ENCODE measurements at places on chromosomes 3 and 15. TPM values are rescaled to one million over a fixed set of nuclear protein-coding genes. Genes with fewer than 3 reads are reported as not detected.

The SLC38A3 gene
- 4.2 TPM for polyA plus RNA-seq

The STRIT1 gene
- polyA plus RNA-seq = not detected

The STARD5 gene
- polyA plus RNA-seq = not detected

The TICRR gene
- not detected for polyA plus RNA-seq

The SLC28A2 gene
- polyA plus RNA-seq = not detected

The LCTL gene
- not detected for polyA plus RNA-seq

The KNG1 gene
- not detected for polyA plus RNA-seq

The MOBP gene
- polyA plus RNA-seq = 2.7 TPM

The ISL2 gene
- not detected for polyA plus RNA-seq

The MST1R gene
- not detected for polyA plus RNA-seq

The MYZAP gene
- polyA plus RNA-seq = 3.5 TPM

The SLC24A5 gene
- 0.47 TPM for polyA plus RNA-seq

The PRICKLE2 gene
- polyA plus RNA-seq = 29.2 TPM

The HCLS1 gene
- polyA plus RNA-seq = not detected

The SLC2A2 gene
- 0.09 TPM for polyA plus RNA-seq

The ACAP2 gene
- 25.7 TPM for polyA plus RNA-seq

The DNAH12 gene
- 0.77 TPM for polyA plus RNA-seq

Measured in Purkinje cell (primary cell).